ENCODE measurements at places on chromosomes 16 and 17. TPM values are rescaled to one million over a fixed set of nuclear protein-coding genes. Genes with fewer than 3 reads are reported as not detected.

- no peak for DNase-seq
Observed at GRCh38 chr17:949623-950303, 29.8 kb downstream of the NXN start.

DNA sequence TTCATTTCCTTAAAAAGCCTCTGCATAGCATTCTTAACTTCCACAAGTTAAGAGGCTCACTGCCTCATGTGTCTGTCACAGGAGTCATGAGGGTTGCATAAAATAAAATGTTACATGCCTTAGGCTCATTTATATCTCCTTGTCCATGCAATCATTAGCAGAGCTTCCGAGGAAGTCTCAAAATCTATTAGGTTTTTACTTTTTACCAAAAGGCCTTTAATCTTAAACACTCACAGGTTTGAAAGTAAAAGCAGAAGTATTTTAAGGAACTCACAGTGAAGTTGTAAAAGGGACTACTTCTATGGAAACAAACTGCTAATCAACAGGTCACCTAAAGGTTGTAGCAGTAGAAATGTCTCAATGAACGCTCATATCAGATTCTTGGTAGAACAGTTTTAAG, 5.2 kb upstream of the ATP6V0A1 start:
- no peak for DNase-seq

DNA sequence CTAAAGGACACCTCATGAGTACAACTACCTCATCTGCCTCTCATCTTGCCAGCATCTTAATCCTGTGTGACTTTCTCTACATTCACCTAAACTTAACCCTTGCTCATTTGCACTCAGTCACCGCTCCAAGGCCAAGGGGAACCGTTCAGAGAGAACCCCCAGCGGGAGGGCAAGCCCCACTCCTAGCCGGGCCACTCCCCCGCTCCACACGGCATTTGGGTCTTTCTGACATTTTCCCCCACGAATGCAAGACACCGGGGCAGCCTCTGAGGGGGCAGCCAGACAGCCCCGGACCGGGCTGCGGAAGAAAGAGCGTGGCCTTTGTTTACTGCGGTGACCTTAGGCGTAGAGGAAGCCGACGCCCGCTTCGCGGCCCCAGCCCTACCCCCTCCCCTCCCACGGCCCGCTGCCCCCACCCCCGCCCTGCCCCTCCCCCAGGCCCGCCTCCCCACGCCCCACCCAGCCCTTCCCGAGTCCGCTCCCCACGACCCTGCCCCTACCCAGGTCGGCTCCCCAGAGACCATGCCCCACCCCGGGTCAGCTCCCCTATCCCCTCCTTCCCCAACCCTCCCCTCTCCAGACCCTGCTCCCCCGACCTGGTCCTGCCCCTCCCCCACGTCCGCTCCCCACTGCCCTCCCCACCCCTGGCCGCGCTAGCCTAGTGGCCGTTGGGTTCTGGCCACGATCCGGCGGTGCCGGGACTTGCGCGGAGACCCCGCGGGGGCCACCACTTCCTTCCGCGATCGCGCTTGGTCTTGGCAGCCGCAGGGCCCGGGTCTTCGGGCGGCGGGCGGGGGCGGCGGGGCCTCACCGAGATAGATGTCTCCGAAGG, 789 bp downstream of the CSNK1D start:
- no peak for DNase-seq

- no peak for DNase-seq
Observed at GRCh38 chr16:77823067-77823466, 34.7 kb downstream of the VAT1L start.

WSCD1 gene
- 2.0 TPM for total RNA-seq

DNA sequence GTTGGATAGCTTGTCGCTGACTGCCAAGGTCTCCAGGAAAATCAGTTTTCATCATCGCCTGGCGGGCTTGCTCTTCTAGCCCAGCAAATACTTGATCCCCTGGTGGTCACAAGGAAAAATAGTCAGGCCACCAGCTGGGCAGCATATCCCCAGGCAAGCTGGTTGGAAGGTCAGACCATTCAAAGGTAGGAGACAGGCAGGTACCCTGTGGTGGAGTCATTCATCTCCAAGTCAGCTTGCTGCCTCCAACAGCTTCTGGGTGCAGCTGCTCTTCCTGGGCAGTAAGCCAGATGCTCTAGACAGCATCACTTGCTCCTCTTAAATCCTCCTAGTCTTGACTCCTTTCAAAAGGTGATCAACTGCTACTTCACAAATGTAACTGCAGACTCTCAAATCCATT, 16.0 kb downstream of the ZNF821 start:
- no peak for DNase-seq

GRCh38 chr17:81345228-81346089, 49.8 kb upstream of the BAHCC1 start:
- DNase-seq: no peak

DNA sequence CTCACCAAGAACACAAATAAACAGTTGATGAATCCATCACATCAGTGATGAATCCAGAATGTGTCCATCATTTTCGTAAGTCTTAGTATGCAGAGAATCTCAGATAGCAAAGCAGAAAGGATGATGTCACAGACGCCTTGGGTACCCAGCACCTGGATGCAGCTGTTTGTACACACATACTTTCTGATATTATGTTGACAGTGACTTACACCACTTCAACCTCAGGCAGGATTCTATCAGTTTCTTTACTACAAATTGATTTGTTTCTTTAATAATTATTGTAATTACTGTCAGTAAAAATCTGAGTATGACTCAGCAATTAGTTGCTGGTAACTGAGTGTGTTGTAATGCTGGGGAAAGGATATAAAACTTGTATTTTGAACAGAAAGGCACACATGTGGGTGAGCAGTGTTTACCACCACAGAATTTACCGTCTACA, 159.8 kb downstream of the RPTOR start:
- no peak for DNase-seq
